ENCODE measurements at places on chromosomes 11 and 22.

GRCh38 chr11:19173004-19173689 lies 28.6 kb downstream of the CSRP3 start:
- no peak for DNase-seq

GRCh38 chr11:85184721-85185120 lies 442.4 kb downstream of the DLG2 start:
- no peak for DNase-seq

- peak; percentile 74 for DNase-seq
These were observed 4.9 kb downstream of the LTO1 start for GRCh38 chr11:69670158-69670845.

DNA sequence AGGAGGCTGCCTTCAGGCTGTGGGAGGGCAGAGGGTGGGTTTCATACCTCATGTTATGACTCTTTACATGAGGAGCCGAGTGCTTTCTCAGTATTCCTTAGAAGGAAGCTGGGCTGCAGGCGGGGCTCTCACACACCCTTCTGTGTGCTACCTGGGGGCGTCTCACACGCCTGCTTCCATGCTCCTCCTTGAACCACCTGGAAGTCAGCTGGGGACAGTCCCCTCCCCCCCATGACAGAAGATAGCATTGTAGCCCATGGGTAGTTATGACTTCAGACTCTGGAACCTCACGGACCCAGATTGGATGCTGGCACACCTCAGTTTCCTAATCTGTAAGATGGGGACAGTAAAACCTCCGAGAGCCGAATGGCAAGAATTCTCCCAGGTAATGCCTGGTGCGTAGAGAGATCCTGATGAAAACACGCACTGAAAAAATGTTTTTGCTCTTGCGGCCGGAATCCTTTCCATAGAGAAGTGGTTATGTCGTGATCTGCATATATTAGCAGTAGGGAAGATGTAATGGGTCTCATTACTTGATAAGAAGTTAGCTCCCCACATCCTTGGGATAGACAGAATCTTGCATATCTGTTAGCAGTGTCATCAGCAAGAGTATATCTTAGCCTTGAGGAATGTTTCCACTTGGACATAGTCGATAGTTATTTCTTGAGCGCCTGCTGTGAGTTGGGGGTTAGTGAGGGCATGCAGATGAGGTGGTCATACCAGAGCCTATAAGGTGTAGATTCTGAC lies 4.9 kb downstream of the DAGLA start:
- DNase-seq: no peak

DNA sequence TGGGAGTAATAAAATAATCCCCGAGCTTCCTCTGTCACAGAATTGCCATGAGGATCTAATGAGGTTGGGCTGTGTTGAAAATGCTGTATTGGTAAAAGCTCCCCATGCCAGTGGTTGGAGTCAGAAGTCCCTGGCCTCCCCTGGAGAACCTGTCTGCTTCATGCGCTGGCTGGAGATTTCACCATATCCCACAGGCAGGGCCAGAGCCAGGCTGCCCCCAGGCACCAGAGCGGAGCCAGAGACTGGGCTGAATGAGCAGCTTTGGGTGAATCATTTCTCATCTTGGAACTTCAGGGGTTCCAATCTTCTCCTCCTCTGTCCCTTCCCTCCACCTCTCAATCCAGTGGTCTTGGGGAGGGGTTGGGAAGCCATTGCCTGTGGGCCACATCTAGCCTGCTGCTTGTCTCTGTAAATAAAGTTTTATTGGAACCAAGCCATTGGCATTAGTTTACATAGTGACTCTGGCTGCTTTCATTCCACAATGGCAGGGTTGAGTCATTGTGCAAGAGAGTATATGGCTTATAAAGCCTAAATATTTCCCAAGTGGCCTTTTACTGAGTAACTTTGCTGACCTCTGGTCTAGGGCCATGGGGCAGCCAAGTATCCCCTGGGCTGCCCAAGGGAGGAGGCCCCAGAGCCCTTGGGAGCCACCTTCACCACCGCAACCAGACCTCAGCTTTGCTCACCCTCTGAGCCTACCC lies 35.2 kb downstream of the LRRC10B start:
- peak; percentile 81 for DNase-seq

DNA sequence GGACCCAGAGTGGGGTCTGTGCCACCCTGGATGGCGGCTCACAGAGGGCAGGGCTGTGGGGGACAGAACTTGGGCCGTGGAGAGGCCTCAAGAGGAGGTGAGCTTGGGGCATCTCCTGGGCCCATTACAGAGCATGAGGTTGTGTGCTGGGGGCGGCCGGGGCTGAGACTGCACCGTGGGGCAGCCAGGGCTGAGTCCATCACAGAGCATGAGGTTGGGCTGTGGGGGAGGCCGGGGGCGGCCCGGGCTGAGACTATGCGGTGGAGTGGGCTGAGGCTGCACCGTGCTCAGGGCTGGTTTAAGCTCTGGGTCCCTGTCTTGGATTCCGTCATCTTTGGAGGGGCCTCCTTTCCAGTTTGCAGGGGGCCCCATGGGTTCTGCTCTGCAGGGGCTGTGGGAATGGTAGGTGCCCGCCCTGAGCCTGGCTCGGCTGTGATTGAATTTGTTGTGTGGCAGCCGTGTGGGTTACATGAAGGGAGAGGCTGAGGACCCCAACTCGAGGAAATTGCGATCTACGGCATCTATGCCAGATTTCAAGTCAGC lies 38.1 kb upstream of the MUC5AC start:
- DNase-seq: no peak

- no peak for DNase-seq
These were observed 14.2 kb upstream of the RASD2 start for GRCh38 chr22:35526333-35526979.

DNA sequence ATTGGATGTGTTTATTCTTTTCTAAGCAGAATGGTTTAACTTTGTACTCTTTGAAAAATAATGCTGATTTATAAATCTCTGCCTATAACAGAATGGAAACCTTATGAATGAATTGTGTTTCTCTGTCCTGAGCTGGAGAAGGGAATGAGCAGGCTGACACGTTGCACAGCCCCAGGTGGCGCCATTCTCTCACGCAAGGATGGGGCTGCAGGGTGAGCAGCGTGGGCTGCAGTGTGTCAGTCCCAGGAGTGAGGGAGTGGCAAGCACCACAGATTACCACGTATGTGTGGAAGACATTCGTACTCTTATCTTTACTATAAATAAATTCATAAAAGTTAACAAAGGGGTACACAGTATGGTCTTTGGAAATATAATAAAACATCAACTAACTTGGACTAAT lies 33.4 kb downstream of the FDX1 start:
- DNase-seq: peak; percentile 53

DNA sequence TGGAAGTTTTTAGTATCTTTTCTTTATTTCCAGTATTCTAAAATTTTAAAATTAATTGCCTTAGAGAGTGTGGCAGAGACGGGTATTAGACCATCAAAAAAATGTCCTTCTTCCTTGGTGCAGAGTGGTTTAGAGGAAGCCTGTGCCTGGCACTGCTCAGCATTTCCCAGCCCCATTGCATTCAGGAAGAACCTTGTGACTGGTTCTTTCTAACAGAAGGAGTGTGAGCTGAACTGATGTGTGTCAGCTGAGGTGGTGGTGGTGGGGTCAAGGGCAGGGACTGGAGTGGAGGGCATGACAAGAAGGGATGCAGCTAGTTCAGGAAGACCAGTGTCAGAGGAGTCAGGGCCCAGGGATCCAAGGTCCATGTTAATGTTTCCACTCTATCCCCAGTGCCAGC lies 58.7 kb upstream of the FDX1 start:
- no peak for DNase-seq

DNA sequence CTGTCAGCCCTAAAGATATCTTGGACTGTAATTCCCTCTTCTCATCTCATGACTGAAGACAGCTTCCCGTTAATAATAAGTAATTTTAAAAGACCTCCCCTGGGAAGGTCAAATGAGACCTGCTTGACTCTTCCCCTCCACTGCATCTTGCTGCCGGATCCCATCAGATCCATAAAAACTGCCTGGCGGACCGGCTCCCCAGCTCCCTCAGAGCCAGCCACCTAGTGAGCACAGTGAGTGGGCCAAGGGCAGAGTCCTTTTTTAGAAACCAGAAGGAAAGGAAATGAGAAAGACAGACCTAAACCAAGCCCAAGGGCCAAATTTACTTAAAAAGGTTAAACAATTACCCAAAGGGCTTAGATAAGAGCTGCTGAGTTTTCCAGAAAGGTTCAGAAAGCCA lies 595.3 kb downstream of the OPCML start:
- no peak for DNase-seq

DNA sequence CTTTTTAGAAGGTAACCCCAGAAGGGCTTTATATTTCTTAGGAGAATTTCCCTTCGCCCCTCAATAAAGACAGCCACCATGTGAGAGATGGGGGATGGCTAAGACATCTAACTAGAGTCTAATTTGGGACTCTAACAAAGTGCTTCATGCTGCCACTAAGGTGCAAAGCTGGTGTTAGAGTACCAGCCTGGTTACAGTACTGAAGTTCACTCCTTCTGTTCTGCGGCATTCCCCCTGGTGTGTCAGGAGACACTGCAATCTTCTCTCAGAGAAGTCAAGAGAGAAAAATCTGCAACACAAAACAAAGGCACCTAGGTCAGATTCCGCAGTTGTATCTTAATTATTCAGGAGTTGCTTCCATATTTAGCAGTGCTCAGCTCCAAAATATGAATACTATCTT lies 603.0 kb upstream of the CADM1 start:
- DNase-seq: no peak

DNA sequence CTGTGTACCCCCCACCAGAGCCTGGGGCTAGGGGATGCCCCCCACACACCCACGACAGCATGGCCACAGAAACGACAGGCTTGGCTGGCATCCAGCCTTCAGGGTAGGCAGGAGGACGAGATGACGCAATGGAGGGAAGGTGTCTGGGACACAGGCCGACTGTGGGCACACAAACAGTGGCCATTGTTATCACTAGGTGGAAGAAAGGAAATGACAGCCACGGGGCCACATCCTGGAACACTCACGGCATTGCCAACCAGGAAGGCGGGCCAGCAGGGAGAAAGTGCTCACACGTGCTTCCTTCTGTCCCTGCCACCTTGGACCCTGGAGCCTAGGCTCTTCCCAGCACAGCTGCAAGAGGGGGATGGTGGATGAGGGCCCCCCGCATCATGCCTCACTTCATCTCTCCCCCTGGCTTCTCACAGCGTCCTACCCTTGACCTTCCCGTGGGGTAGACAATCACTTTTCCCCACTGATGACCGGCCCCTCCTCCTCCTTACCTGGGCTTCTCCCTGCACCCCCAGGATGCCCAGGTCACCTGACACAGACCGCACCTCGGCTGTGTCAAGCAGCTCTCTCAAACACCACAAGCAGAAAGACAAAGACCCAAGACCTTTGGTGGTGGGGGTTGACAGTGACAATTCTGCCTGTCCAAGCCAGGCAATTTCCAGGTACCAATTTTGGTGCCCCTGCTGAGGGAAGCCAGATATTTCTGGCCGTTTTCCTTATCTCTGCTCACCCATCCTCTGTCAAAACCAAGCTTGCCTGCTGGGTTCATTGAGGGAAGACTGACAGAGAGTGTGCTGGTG lies 8.6 kb downstream of the PLA2G6 start:
- no peak for DNase-seq

- no peak for DNase-seq
These were observed 2.8 kb downstream of the MRGPRD start for GRCh38 chr11:68977781-68978625.
